ENCODE measurements at places on chromosomes 11 and 22. TPM values are rescaled to one million over a fixed set of nuclear protein-coding genes. Genes with fewer than 3 reads are reported as not detected.
A peak's percentile ranks its signal among the peaks of the same experiment; 100 is the strongest.

The OR4D5 gene
- polyA plus RNA-seq = not detected

GRCh38 chr11:2928605-2929530 is at the start of gene PHLDA2:
Gene PHLDA2 (minus strand): TSS chr11:2929420. CDS start chr11:2929364, 56 bp downstream.
- H3K4me3 ChIP-seq = peak within 1 kb of the TSS; percentile 61
- peak; percentile 55 for DNase-seq
- no peaks in the 10 kb centered on the region for H3K36me3 ChIP-seq
- H3K4me1 ChIP-seq = peaks cover 13% of the 10 kb centered on the region
- H3K27me3 ChIP-seq = peaks cover 4% of the 10 kb centered on the region

- peak overlapping the region; percentile 99 for H3K27ac ChIP-seq
- no peaks in the 10 kb centered on the region for H3K36me3 ChIP-seq
- H3K4me3 ChIP-seq = peak overlapping the region; percentile 83
- H3K27me3 ChIP-seq = no peaks in the 10 kb centered on the region
- DNase-seq = no peak
Measured at GRCh38 chr22:36455571-36456463, 25.6 kb downstream of the TXN2 start.

DNA sequence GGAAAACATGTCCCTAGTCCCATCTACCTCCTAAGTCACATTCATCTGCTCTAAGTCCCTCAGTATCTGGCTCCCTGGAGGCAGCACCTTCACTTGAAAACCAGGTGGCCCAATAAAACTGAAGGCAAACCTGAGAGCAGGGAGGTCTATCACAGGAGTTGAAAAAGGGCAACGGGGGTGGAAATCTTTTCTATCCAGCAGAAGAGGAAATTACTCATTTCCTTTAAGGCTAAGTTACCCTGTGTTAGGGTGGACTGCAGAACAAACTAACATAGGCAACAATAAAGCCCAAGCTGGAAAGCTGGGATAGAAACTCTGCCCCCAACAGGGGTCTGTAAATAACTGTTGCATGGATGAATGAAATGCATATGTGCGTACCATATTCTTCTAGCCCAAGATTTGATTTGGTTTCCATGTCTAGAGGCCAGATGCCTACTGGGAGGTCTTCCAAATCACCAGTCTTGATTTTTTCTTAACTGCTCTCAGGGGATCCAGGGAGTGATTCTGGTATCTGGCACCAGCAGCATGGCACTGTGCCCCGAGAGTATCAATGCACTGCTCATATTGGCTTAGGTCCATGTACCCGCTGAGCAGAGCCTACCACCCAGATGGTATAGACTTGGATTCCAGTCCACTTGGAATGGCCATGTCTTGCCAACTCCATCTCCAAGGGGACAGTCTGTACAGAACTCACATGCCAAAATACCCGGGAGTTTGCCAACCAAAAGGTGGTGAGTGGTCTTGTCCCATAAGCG is 350.0 kb upstream of the NCAM1 start:
- H3K27ac ChIP-seq = no peak overlapping the region
- no peak for DNase-seq
- H3K4me3 ChIP-seq = no peak overlapping the region
- no peaks in the 10 kb centered on the region for H3K36me3 ChIP-seq
- no peaks in the 10 kb centered on the region for H3K4me1 ChIP-seq
- no peaks in the 10 kb centered on the region for H3K27me3 ChIP-seq

GRCh38 chr22:40237241-40237640 is 59.5 kb downstream of the TNRC6B start:
- no peak overlapping the region for H3K27ac ChIP-seq
- H3K4me1 ChIP-seq = peaks cover 51% of the 10 kb centered on the region
- H3K36me3 ChIP-seq = peaks cover 19% of the 10 kb centered on the region
- H3K27me3 ChIP-seq = no peaks in the 10 kb centered on the region
